MCF 10A (cell line): ENCODE measurements at places on chromosomes 16 and 17.

GRCh38 chr16:61555718-61556441 is 480.4 kb downstream of the CDH8 start:
- DNase-seq, result no peak

- no peak for DNase-seq
Measured at GRCh38 chr16:46954562-46954961, 18.9 kb downstream of the DNAJA2 start.

- DNase-seq, result no peak
Measured at GRCh38 chr16:46790599-46791270, 40.2 kb downstream of the C16orf87 start.

- DNase-seq, result peak; percentile 63
Measured at GRCh38 chr17:70636517-70637133, 467.3 kb downstream of the KCNJ2 start.

- DNase-seq, result peak; percentile 62
Measured at GRCh38 chr17:58575511-58575910, 61.1 kb upstream of the MTMR4 start.

DNA sequence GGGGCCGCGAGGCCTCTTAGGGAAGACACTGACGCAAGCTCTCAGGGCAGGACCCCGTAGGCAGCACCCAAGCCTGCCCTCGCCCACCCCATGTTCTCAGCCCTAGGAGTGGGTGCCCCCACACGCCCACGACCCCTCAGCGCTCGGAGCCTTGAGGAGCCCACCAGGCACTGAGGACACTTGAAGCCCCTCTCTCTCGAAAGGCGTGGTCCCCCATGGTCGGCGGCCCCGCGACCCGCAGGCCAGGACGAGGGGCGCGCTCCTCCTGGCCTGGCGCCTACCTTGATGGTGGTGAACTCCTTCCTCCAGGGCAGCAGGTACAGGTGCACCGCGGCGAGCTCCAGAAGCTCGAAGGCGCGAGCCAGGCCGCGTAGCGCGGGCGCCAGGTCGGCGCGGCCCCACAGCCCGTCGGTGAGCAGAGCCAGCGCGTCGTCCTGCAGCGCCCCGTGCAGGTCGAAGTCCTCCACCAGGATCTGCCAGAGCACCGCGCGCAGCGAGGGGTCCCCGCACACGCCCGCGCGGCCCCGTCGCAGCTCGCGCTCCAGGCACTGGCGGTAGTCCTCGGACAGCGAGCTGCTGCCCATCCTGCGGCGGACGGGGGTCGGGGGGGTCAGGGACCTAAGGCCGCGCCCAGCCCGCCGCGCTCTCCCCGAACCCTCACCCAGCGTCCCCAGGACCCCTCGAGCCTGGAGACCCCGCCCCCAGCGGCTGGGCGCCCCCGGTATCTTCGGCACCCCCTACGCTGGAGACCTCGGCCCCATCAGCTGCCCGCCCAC is 668 bp downstream of the SPATA2L start:
- DNase-seq, result peak; percentile 66

DNA sequence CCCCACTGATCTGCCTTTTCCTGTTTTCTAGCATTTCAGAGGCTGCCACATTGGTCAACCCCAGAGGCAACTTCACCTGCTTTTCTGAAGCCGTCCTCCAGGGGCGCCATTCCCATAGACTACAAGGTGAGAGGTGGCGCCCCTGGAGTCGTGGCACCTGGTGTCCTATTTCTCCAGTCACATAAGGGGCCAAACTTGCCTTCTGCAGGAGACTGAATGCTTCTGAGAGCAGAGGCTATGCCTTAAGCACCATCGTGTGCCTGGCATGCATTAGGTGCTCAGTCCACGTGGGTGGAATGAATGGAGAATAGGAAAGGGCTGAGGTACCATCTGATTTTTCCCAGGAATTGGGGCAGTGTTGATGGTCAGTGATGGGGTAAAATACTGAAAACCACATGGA is 164.8 kb downstream of the HAPSTR1 start:
- DNase-seq, result peak; percentile 51

DNA sequence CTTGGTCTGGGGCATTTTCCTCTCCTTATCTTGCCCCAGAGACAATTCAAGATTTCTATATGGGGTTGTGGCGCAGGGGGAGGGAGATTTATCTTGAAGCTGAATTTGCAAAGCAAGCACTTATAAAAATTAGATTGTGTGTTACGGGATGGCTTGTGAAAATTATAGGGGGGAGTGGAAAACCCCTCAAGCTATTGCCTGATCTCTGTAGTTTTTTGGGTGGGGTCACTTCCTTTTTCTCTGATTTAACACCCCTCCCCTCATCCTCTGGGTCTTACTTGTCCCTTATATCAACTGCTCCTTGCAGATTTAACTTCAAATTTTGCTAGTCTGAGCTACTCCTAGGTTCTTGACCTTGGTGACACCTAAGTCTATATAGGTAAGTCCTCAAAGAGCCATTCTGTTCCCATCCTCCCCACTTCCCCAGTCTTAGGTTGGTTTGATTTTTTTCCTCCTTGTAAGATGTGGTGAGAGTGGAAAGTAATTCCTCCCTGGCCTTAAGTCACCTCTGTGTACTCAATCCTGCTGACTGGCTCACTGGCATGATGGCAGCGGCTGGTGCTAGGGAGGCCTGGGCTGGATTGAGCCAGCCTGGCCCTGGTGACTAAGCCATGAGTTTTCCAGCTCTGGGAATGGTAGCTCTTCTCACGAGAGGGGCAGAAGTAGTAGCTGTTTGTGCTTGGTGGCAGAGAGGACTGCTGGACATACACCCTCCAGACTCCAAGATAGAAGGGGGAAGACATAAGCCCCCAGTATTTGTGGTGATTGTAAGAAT is 2.3 kb downstream of the ARL4D start:
- peak; percentile 86 for DNase-seq

DNA sequence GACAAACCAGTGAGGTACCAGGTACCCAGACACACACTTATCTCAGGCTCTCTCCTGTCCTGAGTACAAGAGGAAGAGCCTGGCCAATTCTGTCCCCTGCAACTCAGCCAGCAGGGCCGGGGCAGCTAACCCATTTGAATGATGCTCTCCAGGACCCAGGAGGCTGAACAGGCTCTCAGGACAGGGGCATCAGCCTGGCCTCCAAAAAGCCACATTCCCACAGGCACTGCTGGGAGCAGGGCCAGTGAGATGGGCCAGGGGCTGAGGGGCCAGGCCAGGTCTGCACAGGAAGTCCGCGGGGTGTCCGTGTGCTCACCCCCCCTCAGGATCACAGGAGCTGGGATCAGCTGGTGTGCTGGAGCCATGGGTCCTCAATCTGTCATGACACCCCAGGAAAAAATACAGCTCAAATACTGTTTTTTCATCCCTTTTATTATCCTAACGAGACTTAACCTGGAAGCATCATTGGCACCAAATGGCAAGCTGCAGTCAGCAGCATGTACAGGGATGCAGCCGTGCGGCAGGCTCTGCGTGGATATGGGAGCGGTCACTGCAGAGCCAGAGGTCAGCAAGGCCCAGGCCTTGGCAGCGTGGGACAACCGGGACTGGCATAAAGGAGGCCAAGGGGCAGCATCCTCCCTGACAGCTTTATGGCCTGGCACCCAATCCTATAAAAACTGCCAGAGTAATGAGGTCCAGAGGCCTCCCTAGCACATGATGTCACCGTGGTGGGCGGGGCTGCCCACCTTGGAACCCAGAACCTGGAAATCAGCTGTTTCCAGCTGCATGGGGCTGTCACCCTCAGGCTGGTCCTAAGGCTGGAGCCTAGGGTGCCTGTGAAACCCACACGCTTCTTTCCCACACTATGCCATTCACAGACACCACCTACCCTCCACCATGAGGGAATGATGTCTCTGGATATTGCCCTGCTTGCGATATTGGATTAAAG is 276.7 kb downstream of the C16orf95 start:
- DNase-seq, result no peak

GRCh38 chr16:4550591-4550990 is 5.5 kb upstream of the C16orf96 start:
- DNase-seq, result no peak

DNA sequence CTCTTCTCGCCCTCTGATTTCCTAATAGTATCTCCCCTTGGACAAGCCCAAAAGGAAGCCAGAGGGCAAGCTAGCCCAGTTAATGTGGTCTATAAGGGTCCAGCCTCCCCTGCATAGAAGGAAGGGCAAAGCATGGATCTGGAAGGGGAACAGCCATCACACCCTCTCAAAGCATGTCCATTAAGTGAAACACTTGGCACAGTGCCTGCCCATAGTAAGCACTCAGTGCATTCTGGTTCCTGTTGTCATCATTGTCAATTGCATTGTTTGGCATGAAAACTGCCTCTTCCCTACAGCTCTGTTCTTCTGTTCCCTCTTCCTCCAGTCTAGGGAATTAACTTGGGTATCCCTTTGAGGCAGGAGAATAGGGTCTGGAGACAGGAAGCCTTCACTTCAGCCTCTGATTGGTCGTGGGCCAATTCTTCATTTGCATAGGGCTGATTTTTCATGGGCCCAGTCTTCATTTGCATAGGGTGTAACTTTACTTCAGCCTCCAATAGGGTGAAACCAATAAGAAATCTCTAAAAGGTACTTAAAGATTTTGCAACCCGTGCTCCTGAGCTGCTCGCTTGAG is 81.4 kb downstream of the C17orf67 start:
- DNase-seq, result peak; percentile 32

GRCh38 chr17:79843816-79844800 is 4.9 kb upstream of the CBX4 start:
- peak; percentile 47 for DNase-seq

- DNase-seq, result no peak
Measured at GRCh38 chr16:15518381-15519351, 84.3 kb downstream of the BMERB1 start.

- DNase-seq, result no peak
Measured at GRCh38 chr17:34434052-34434451, 71.0 kb upstream of the CCL1 start.

DNA sequence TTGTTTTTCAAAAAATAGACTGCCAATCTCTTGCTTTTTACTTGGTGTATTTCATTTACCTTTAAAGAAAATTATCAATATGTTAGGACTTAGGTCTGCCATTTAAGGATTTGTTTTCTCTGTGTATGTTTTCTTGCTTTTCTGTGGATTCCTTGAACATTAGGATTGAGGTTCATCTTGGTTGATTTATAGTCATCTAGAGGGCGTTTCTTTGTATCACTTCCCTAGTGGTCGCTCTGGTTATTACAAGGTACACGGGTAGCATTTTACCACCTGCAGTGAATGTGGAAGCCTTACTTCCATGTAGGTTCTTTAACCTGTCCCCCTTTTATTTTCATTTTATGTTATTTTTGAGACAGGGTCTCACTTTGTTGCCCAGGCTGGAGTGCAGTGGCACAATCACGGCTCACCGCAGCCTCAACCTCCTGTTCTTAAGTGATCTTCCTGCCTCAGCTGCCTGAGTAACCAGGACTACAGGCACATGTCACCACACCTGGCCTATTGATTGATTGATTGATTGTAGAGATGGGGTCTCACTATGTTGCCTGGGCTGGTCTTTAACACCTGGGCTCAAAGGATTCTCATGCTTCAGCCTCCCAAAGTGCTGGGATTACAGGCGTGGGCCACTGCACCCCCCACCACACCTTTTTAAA is 35.2 kb upstream of the CBX4 start:
- peak; percentile 58 for DNase-seq

DNA sequence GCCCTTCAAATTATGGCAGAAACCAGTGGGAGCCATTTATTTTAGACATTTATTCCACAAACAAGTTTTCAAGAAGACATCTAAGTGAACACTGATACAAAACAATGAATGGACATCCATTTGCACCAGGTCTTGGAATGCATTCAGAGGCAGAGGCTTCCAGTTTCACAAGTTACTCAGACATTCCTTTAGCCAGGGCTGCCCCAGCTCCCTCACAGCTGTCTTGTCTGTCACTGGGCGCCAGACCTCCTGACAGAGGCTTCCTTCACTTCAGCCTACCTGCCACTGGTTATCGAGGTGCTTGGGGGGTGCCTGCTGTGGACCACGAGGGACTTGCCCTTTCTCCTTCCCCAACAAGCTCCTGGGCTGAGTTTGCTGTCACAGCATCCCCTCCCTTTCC is 19.2 kb downstream of the AQP8 start:
- DNase-seq, result no peak

DNA sequence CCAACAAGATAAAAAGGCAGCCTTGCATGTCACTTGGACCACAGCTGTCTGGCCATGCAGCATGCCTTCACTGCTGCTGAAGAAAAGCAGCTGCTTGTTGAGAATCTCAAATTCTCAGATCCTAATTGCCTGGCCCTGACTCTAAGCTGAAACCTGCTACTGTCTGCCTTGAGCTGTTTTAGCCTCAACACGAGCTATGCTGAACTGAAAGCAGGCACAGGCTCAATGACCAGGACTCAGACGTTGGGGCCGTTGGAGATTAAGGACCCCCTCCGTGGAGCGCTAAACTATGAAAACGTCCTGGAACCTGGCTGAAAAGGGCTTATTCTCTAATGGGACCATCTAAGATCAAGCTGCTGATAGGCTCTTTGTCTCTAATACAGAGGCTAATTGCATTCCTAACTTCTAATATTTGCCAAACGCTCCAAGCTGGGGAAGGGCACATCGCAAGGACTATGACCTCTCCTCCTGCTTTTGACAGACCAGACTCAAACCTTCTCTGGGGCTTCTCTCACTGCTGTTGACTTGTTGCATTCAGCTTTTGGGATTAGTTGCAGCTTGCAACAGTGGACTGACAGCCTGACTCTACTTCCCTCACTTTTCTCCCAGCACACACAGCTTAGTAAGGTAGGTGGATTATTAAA is 4.6 kb upstream of the PLK1 start:
- no peak for DNase-seq

GRCh38 chr17:37726891-37727675 is 17.8 kb downstream of the HNF1B start:
- DNase-seq, result no peak

GRCh38 chr16:3292604-3293003 is 9.3 kb downstream of the ZNF263 start:
- DNase-seq, result no peak

GRCh38 chr17:18257268-18257981 is 1.1 kb downstream of the FLII start:
- DNase-seq, result peak; percentile 47

- no peak for DNase-seq
Measured at GRCh38 chr16:67462279-67462655, 18.7 kb downstream of the ATP6V0D1 start.

- peak; percentile 92 for DNase-seq
Measured at GRCh38 chr17:1714980-1715802, 5.0 kb upstream of the TLCD2 start.

- no peak for DNase-seq
Measured at GRCh38 chr17:53330756-53331155, 492.0 kb upstream of the KIF2B start.

GRCh38 chr16:75322740-75323139 is 71.3 kb upstream of the BCAR1 start:
- peak; percentile 62 for DNase-seq

GRCh38 chr17:8057691-8058114 is 18.8 kb downstream of the ALOX15B start:
- peak; percentile 86 for DNase-seq
